ENCODE measurements at places on chromosomes 6 and 20.

DNA sequence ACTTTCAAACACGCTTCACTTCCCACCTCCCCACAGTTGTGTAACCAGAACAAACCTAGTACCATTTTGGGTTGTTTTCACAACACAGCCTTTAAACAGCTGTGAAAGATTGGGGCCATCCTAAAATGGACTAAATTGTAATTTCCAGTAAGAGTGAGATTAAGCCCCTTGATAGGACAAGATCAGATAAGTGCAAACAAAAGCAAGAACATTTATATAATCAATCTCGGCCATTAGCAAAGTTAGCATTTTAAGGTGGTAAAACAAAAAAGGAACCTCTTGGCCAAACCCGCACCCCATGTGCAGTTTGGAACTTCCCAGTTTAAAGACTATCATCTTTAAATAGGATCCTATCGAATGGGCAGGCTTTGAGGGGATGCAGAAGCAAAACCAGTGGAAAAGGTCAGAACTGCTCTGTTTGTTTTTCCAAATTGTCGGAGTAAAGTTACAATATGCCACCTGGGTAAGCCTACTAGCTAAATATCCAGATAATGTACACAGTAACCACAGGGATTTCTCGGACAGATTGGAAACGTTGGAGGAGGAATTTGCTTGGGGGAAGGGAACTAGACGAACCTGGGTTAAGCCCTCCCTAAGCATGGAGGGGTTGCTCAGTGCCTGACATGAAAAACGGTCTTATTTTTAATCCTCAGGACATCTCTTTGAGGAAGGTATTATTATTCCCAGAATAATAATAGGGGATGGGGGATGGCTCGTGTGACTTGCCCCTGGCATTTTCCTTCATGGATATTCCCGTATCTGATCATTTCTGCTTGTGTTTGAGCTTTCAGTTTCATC is 159.8 kb upstream of the SALL4 start:
- no peak for DNase-seq

DNA sequence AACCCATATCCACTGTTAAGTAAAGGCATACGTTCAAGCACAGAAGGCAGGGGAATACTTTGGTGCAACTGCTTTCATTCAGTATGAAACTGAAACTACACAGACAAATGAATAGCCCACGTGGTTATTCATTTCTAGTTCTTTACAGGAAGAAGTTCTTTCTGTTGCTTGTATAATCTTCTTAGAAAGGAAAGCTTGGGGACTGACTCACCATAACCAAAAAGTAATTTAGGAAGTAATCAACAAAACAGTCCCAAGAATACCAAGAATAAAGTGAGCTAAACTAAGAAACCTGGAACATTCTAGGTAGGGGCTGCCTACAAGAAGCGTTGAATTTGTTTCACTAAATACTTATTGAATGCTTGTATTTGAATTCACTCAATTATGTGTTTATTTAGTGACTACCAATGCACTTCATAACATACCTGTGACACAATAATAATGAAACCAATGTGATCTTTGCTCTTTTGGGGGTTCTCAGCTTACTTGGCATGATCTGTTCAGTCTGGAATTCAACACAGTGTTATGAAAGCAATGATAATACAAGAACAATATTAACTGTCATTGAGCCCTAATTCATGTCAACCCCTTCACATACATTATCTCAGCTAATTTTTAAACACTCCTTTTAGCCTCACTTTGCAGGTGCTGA is 25.1 kb upstream of the KIAA0408 start:
- DNase-seq: no peak

DNA sequence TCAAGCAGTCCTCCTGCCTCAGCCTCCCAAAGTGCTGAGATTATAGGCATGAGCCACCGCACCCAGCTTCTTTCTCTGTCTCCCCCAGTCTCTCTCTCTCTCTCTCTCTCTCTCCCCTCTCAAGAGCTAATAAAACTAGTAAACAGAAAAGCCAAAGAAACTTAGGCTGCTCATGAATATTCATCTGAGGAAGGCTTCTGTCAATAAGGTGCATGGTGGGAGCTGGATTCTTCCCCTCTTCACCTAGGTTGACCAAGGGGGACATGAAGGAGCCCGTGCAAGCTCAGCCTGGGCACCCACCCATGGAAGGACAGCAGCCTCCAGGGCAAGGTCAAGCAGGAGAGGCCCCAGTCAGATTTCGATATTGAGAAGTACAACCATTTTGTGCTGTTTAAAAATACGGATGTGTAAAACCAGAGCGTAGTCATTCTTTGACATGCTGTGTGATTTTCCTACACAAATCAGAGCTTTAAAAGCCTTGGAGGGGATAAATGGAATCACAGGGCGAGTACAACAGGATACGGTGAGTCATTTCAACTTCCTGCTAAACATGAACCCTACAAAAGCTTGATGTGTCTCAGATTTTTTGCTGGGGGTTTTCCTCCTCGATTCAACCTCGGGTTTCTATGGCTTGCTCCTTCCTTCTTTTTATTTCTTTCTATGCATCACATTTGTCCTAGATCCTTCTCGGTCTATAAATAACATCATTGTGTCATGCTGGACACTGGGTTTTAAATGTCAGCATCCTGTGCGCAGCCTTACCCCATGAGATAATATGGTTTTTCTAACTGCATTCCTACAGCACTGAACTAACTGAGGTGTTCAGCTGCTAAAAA is 368.9 kb upstream of the JARID2 start:
- no peak for DNase-seq

DNA sequence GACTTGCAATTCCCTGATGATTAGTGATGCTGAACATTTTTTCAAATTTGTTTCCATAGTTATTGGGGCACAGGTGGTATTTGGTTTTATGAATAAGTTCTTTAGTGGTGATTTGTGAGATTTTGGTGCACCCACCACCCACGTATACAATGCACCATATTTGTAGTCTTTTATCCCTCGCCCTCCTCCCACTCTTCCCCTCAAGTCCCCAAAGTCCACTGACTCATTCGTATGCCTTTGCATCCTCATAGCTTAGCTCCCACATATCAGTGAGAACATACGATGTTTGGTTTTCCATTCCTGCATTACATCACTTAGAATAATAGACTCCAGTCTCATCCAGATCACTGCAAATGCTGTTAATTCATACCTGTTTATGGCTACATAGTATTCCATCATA is 167.3 kb downstream of the MYLK4 start:
- DNase-seq: no peak

GRCh38 chr6:154921482-154921881 is 73.6 kb upstream of the TIAM2 start:
- no peak for DNase-seq

GRCh38 chr20:8209061-8209460 is 77.0 kb downstream of the PLCB1 start:
- no peak for DNase-seq

DNA sequence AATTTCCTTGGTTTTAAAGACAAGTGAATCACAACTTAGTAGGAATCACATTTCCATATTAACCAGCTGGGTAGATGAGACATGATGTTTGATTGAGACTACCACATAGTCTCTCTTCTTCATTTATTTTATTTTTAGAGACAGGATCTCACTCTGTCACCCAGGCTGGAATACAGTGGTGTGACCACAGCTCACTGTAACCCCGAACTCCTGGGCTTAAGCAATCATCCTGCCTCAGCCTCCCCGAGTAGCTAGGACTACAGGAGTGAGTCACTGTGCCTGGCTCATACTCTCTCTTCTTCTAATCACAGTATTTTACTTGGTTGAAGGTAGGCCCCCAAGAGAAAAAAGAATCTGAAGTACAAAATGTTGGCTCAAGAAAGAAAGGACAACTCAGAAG is 80.2 kb upstream of the ASF1A start:
- no peak for DNase-seq

DNA sequence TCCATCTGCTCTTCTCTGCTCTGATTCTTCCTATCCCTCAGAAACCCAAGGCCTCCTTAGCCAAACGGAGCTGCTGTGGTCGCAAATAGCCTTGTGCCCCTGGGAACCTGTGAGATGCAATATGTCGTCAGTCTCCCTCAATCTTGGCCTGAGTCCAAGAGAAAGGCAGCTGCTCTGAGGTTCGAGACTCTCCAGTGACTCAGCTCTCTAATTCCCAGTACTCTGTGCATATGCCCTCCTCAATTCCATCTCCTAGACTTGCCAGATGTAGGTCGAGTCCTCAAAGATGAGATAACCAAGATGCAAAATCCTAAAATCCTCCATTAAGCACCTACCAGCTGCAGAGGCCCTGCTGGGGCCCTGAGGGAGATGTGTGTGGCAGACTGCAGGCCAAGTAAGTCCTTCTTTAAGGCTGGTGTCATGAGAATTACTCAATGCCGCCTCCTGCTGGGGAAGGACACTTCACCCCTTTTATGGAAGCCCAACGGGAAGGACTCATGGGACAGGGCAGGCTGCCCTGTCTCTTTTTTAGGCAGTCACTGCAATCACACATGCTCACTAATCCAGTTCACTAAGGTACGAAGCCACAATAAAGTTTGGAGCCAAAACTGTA is 28.5 kb downstream of the C6orf15 start:
- DNase-seq: no peak

- DNase-seq: no peak
Observed at GRCh38 chr6:139474145-139475108, 100.0 kb upstream of the CITED2 start.

- DNase-seq: no peak
Observed at GRCh38 chr6:11317885-11318771, 85.7 kb upstream of the NEDD9 start.

GRCh38 chr6:34671801-34672656 is 24.5 kb downstream of the ILRUN start:
- peak; percentile 49 for DNase-seq

- DNase-seq: no peak
Observed at GRCh38 chr6:30152016-30152673, 8.9 kb downstream of the TRIM10 start.

DNA sequence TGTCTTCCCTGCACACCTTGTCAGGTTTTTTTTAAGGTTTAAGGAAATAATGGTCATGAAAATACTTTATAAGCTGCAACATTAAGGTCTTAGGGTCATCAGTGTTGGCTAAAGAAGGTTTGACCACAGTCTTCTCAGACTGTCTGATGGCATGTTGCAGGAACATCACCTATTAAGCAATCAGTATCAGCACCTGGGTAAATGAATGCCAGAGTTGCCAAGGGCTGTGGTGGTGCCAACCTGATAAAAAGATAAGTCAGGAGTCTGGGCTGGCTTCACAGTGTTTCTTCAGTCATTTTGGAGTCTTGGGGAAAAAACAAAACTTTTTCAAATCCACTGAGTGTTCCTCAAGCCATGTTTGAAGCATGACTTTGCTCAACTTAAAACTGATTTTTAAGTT is 61.5 kb upstream of the VSTM2L start:
- no peak for DNase-seq

GRCh38 chr6:166853371-166854325 is 102.7 kb downstream of the RNASET2 start:
- DNase-seq: no peak

DNA sequence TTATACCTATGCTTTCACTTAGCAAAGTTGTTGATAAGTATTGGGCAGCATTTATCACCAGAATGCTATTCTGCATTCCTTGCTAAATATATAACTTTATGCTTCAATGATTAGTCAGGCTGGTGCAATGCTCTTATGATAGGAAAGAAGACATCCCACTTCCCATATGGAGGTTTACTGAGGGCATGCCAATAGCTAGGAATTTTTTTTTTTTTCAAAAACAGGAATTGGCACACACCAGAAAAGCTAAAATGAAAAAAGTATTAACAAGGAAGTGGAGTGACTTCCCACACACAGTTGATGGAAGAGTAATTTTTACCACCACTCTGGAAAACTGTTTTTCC is 90.8 kb downstream of the FRK start:
- no peak for DNase-seq

GRCh38 chr6:74551896-74552295 is 654.0 kb downstream of the COL12A1 start:
- DNase-seq: no peak

- DNase-seq: no peak
Observed at GRCh38 chr20:3177746-3178485, 4.6 kb upstream of the LZTS3 start.

GRCh38 chr6:444653-445275 is 53.2 kb downstream of the IRF4 start:
- DNase-seq: no peak
